Bronchial epithelial cell (primary cell): ENCODE measurements at places on chromosomes 1 and 21. TPM values are rescaled to one million over a fixed set of nuclear protein-coding genes. Genes with fewer than 3 reads are reported as not detected.

The MYOM3 gene
- total RNA-seq: under 0.01 and 0.13 TPM in 2 replicates

The EYA3 gene
- total RNA-seq: 5.8 and 7.1 TPM in 2 replicates

The SIK1 gene
- 33.2 and 46.9 TPM in 2 replicates for total RNA-seq

The NID1 gene
- 0.13 and 1.3 TPM in 2 replicates for total RNA-seq

The C4BPB gene
- not detected in 2 replicates for total RNA-seq

The LRRC71 gene
- not detected in 2 replicates for total RNA-seq

The TFF3 gene
- total RNA-seq: 0.26 and 0.64 TPM in 2 replicates

The GOLT1A gene
- total RNA-seq: 1.2 and 1.8 TPM in 2 replicates

The SAMD11 gene
- total RNA-seq: 0.51 and 0.53 TPM in 2 replicates

The CDK18 gene
- 1.8 and 2.2 TPM in 2 replicates for total RNA-seq

The TRIM17 gene
- 1.6 and 2.4 TPM in 2 replicates for total RNA-seq

The RHBG gene
- total RNA-seq: under 0.01 and 0.13 TPM in 2 replicates

The CFHR2 gene
- total RNA-seq: not detected in 2 replicates

The LENEP gene
- 0.51 TPM in 1 of 2 replicates, not detected in the other for total RNA-seq

The GLIS1 gene
- total RNA-seq: under 0.01 TPM in 1 of 2 replicates, not detected in the other

The EPHB2 gene
- total RNA-seq: 10.0 and 16.4 TPM in 2 replicates

The IL12RB2 gene
- 0.51 and 0.53 TPM in 2 replicates for total RNA-seq

The LYPLAL1 gene
- 12.1 and 25.5 TPM in 2 replicates for total RNA-seq

The CHIT1 gene
- total RNA-seq: under 0.01 TPM in 2 replicates

The ICOSLG gene
- 0.26 and 1.5 TPM in 2 replicates for total RNA-seq

The FAM78B gene
- total RNA-seq: 0.13 and 0.26 TPM in 2 replicates

The CSF3R gene
- 0.79 TPM in 1 of 2 replicates, not detected in the other for total RNA-seq

The LHX4 gene
- total RNA-seq: under 0.01 TPM in 2 replicates

The TAL1 gene
- under 0.01 TPM in 1 of 2 replicates, not detected in the other for total RNA-seq

The CFHR4 gene
- not detected in 2 replicates for total RNA-seq

The SHISA4 gene
- 3.2 and 3.9 TPM in 2 replicates for total RNA-seq

The OR2L8 gene
- total RNA-seq: not detected in 2 replicates

The NBPF9 gene
- 6.7 and 12.4 TPM in 2 replicates for total RNA-seq

The CASQ2 gene
- not detected in 2 replicates for total RNA-seq

The DSTYK gene
- total RNA-seq: 11.3 and 13.7 TPM in 2 replicates

The PIK3R3 gene
- total RNA-seq: 1.8 and 4.0 TPM in 2 replicates

The CLEC20A gene
- not detected in 2 replicates for total RNA-seq

The POMGNT1 gene
- 48.1 and 54.8 TPM in 2 replicates for total RNA-seq

The FCRL5 gene
- total RNA-seq: not detected in 2 replicates

The PROK1 gene
- not detected in 2 replicates for total RNA-seq

The GLRX2 gene
- total RNA-seq: 5.0 and 10.1 TPM in 2 replicates

The TMPRSS15 gene
- total RNA-seq: not detected in 2 replicates

The MTARC1 gene
- total RNA-seq: 2.0 and 5.8 TPM in 2 replicates

The C1orf159 gene
- total RNA-seq: 5.9 and 8.2 TPM in 2 replicates

The NOS1AP gene
- total RNA-seq: 0.26 and 1.3 TPM in 2 replicates

The ERG gene
- total RNA-seq: under 0.01 TPM in 1 of 2 replicates, not detected in the other

The A3GALT2 gene
- total RNA-seq: not detected in 2 replicates

The B3GALT5 gene
- under 0.01 and 0.90 TPM in 2 replicates for total RNA-seq

The NUAK2 gene
- total RNA-seq: 3.9 and 9.9 TPM in 2 replicates

The HSD3B2 gene
- total RNA-seq: not detected in 2 replicates

The KIF1B gene
- total RNA-seq: 18.2 and 27.4 TPM in 2 replicates

The CELA2B gene
- not detected in 2 replicates for total RNA-seq

The BRDT gene
- not detected in 2 replicates for total RNA-seq
